Stimulated activated CD8-positive, alpha-beta memory T cell treated with anti-CD3 and anti-CD28 coated beads, Interleukin-7, amount 100 ng/mL, for 1 hour (primary cell): ENCODE measurements at places on chromosomes 2 and 18.

GRCh38 chr2:196655761-196656160 lies 16.2 kb downstream of the CCDC150 start:
- DNase-seq = no peak

GRCh38 chr2:96407041-96407918 lies 71.7 kb downstream of the NCAPH start:
- DNase-seq = peak; percentile 41

- DNase-seq = no peak
These were observed 38.5 kb downstream of the CARF start for GRCh38 chr2:202950592-202950991.

- no peak for DNase-seq
These were observed 87.1 kb downstream of the ITGB1BP1 start for GRCh38 chr2:9336241-9336575.

DNA sequence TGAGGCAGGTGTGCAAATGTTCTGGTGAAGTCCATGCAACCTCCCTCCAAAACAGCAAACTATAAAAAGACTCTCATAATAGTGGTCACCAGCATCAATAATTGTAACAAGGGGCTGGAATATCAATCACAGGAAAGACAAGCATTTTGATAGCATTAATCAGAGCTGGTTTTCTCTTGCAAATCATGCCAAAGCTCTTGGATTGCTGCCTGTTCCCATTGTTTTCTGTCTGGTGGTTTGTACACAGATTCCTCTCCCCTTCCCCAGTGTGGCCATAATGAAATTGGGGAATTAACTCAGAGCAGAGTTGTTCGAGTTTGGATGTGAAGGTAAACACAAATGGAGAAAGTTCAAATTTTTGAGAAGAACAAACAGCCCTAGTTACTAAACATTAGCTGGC lies 134.2 kb downstream of the CDCA7 start:
- no peak for DNase-seq

- no peak for DNase-seq
These were observed 60.0 kb upstream of the AGAP1 start for GRCh38 chr2:235433860-235434259.

GRCh38 chr2:1806254-1806653 lies 61.9 kb upstream of the PXDN start:
- DNase-seq = no peak

- no peak for DNase-seq
These were observed 81.0 kb upstream of the CCDC150 start for GRCh38 chr2:196558497-196558896.

DNA sequence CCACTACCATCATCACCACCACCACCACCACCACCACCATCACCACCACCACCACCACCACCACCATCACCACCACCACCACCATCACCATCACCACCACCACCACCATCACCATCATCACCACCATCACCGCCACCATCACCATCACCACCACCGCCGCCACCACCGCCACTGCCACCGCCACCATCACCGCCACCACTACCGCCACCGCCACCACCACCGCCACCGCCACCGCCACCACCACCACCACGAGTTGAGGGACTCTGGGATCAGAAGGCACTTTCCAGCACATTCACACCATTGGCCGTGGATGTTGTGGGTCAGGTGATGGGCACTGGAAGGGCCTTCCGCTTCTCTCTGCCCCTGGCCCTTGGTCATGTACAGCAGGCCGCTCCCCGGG lies 48.8 kb downstream of the ODC1 start:
- DNase-seq = no peak

DNA sequence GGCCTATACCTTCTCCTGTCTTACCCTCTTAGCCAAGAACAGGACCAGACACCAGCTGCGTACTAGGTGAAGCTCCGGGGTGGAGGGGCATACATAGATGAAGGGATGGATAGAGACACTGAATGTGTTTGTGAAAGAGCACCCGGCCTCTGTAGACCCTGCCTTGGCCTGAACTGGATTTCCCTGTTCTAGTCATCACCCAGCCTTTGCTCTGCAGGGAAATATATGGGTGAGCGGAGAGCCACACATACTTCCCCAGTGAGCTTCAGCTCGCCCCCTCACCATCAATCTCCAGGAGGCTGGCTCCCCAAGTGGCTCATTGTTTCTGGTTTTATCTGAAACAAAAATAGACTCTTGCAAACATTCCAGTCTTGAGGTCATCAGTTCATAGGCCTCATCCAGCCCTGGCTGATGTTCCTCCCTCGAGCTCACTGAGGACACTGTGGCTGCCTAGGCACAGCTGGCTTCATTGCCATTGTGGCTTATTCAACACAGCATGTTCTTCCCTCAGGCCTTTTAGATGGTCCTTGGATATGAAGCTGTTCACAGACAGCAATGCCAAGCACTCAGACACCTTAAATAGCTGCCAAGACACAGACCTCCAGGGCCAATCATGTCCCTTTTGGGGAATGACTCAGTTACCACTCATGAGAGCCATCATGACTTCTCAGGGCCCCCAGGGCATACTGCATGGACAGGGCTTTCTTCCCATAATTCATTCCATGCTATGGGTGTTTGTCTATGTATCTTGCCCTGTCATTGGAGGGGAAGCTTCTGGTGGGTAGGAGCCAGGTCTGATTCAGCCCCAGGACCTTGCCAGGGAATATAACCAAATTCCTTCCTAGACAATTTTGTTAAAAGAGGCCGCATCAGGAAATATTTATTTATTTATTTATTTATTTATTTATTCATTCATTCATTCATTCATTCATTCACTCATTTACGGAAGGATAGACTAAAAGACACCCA lies 82.4 kb downstream of the TTC32 start:
- no peak for DNase-seq

DNA sequence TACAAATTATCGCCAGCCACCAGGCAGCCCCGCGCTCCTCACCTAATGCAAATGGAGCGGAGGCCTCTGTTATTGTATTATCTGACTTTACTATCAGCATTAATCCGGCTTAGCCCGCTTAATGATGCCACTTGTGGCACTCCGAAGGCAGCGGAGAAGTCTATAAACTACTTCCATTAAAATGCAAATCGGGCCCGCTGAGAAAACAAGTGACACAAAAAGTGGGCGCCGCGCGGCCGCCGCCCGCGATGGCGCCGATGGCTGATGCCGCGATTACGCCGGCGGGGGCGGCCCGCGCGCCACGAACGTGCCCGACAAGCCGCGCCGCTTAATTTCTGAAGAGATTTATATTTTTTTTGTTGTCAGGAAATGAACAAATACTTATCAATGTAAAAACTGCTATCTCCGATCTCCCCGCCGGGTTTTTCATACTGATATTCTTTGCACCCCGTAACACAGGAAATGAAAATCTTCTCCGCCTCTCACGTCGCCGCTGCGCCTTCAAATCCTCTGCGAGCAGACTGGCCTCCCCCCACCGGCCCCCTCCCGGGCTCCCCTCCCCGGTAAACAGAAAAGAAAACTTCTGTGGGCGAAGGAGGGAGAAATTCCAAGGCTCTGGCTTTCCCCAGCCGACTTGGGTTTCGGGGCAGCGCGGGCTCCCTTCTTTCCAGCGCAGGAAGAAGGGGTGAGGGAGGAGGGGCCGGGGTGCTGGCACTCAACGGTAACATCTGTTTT lies 221.8 kb downstream of the INSIG2 start:
- peak; percentile 5 for DNase-seq

DNA sequence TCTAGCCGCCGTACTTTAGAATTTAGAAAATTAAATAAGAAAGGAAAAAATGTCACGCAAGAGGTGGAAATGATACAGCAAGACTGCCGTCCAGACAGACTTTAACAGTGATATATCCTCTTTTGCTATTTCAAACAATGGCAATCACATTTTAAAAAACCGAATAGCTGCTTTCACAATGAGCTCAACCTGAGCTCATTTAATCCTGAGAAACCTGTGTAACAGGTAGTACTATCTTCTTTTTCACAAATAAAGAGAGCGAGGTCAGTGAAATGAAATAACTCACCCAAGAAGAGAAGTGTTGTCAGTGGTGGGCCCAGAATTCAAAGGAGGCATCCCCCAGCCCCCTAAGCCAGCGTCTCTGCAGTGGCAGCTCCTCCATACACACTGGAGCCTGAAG lies 60.7 kb upstream of the DAPL1 start:
- no peak for DNase-seq

DNA sequence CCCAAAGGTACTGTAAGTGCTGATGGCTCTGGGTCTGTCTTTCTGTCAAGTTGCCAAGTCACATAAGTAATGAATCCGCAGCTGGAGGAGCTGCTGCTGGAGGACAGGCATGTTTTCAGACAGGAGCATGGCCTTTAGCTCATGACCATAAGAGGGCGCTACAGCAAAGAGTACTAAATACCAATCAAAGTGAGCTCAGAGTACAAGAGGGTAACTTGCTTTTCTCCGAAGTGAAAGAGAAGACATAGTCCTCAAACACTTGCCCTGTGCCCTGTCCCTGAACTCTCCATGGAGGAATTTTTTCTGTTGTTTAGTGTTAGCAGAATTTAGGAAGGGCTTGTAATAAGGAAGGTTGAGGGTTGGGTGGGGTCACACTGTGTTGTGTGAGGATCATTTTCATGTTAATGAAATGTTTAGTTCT lies 58.0 kb upstream of the EML6 start:
- DNase-seq = no peak

DNA sequence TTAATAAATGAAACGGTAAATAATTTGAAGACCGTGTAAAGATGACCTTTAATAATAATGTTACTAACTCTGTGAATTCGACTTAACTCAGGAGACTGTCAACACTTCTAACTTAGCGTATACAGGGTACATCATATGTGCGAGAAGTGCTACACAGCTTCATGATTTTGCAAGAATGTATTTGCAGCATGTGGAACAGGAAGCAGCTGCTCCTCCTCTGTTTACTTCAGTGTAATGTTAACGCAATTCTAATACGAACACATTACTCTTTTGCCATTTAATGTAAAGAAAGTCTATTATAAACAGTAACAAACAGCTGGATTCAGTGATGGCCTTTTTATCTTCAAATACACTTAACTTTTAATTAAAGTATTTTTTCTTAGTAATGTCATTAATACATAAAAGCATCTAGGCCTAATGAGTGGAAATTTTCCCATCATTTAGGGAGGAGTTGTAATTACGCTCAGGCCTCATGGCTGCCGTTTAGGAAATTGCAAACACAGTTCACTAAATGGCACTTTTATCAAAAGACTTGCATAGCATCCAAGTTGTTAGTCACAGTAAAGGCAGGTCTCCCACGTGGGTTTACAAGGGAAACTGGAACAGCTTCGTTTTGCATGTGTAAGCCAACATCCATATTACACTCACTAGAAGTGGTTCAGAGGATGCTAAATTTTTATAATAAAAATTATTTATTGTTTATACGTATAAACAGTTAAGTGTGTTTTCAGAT lies 635.7 kb downstream of the FBXO15 start:
- DNase-seq = no peak

DNA sequence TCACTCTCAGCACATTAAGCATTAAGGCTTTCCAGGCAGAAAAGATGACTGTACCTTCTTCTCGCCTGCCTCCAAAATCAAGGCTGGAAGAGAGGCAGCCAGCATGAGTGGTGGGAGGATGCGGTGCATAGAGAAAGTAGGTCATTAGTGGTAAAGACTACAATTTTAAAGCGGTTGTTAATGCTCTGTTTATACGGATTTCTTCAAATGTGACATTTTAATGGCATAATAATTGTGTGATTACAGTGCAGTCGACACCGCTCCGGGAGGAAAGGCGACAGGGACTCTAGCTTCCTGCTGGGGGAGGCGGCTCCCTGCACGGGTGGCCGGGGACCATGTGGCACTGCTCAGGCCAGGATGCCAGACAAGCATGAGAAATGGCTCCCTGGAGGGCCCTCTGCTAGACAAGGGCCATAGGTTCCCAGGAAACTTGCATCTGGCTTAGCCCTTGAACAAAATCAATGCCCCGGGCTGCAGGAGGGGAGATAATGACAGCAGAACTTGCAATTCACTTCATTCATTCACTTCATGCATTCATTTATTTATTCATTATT lies 129.6 kb downstream of the GALNT14 start:
- DNase-seq = no peak

DNA sequence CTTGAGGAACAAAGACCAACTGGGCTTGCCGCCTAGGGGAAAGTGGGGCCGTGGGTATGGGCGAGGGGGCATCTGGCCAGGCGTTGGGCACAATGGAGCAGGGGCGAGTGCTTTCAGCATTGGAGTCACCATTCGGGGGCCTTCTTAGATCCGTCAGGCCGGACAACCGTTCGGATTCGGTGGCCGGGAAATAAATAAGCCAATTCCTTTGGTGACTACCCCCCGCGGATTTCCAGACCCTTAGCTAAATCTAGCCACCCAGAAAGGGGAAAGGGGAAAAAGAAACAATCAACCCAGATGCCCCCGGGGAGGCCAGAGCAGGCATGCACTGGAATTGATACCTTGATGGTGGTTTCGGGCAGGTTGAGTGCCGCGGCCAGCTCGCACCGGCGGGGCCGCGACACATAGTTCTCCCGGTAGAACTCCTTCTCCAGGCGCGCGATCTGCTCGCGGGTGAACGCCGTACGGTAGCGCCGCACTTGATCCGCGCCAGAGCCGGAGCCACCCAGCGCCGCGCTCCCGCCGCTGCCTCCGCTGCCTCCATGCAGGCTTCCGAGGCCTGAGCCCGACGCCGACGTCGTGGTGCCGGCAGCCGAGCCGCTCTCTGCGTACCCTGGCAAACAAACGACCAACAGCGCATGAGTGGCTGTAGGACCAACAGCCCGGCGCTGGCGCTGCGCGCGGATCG lies 1.8 kb downstream of the EVX2 start:
- DNase-seq = no peak
